ENCODE measurements at places on chromosomes 3 and 15.

- no peak for DNase-seq
Observed at GRCh38 chr3:119912220-119912619, 130.3 kb downstream of the NR1I2 start.

DNA sequence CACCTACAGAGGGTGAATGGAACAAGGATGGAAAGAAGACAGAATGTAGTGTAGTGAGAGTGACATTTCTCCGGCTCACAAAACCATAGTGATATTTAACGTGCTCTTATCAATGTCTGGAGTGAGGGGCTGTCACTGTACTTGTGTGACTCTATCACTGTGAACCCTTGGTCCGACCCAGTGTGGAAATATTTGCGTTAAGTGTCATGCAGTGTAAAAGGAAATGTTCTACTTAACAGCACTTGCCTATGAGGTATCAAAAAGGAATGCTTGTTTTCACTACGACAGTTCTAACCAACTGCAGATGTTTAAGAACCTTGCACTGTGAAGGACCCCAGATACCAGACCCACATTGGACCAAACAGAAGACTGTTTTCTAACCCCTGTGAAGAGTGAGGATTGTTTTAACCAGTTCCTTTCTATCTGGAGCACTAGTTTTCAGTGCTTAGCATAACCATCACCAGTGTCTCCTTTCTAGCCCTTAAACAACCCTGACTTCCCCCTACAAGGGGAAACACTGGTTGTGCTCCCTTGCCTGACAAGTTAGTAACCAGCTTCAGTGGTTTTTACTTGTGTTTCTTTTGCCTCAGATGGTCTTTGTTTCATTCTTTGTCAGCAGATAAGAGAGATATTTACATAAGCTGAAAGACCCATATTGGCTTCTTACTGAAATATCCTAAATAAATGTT, 144.7 kb upstream of the ABHD17C start:
- no peak for DNase-seq

DNA sequence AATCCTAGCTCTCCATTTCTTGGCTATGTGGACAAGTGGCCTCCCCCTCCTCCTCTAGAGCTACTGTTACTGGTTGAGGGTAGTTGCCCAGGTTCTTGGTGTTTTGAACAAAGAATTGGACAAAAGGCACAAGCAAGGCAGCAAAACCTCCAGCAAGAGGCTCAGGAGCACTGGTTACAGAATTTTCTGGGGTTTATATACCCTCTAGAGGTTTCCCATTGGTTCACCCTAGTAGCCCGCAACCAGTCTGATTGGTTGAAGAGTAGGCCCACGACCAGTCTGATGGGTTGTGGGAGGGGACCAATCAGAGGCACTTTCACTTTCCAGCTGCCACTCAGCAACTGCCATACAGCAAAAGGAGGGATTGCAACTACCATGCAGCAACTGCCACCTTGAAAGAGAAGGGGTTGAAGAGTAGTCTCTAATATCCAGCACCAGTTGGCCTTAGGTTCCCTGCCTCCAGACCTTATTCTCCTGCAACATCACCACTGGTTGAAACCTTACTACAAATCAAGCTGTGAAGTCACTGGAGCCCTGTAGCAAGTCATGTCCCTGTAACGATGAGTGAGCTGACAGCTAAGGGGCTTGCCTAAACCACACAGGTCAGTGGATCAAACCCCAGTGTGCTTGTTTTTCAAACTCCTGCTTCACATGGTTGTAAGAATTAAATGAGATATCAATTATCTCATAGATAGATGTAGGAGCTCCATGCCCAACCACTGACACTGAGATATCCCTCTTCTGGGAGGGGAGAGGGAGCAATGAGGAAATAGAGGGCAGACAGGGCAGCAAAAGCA, 2.9 kb upstream of the C15orf39 start:
- DNase-seq = peak; percentile 48

DNA sequence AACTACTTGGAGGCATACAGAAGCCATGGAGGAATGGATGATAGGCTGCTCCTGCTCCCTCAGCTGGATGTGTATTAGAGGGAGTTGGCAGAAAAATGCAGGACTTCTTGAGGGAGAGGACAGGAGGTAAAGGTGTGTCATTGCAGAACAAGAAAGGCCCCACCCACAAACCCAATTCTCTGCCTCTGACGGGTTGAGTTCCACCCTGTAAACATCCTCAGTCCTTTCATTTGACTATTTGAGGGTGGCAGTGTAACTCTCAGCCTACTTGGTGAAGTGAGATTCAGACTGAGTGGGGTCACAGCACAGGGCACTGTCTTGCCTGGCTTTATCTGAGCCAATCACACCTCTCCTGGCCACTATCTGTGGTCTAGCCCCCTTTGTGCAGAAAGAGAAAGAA, at the start of gene TPRG1:
TPRG1 (plus strand) TSS at position 265 of the 400 bp plus-strand sequence. CDS start 35,414 bp downstream, outside the sequence.
- DNase-seq = no peak

- DNase-seq = no peak
Observed at GRCh38 chr3:177041021-177041729, 156.1 kb downstream of the TBL1XR1 start.

DNA sequence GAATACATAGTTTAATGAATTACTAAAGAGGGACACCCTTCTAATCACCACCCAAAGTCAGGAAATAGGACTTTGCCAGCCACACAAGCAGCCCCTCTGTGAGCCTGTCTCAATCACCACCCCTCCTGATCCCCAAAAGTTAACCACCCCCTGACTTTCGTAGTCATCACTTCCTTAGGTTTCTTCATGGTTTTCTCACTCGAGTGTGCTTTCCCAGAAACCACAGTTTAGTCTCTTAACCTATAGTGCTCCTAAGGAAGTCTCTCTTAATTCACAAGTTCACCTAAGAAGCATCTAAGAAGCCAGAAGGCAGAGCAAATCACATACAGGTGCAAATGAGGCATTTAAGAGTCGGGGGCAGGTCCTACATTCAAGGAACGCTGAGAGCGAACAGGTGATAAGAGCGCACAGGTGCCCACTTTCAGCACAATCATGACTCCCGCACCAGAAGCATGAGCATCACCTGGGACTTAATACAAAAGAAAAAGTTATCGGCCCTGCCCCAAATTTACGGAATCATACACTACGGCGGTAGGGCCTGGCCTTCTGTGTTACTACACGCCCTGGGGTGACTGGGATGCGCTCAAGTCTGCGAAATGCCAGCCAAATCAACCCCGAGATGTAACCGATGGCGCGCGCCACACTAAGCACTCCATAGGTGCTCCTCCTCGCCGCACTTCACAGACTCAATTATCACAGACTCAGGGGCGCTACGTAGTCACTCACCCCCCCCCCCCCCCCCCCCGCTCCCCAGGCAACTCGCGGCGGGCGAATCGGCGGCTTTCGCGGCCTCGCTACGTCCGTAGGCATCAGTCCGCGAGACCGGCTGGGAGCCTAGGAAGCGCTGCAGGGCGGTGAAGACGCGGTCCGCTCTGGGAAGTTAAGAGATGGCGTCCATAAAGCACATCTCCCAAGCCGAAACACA, 815 bp downstream of the ULK4 start:
- peak; percentile 74 for DNase-seq

DNA sequence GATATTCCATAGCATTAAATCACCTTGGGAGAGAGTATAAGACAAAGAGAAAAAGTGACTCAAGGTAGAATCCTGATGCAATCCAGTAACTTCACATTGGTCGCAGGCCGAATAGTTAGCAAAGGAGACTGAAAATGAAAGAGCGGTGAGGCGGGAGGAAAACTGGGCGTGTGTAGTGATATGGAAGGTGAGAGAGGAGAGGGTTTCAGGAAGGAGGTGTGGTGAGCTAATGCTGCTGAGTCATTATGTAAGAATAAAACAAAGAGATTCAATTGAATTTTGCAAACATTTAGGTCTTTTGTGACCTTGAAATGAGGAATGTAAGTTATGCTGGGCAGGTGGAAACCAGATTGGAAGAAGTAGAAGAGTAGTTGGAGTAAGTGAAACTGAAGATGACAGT, 235.3 kb downstream of the C3orf38 start:
- DNase-seq = no peak
